NCI-H460 (cell line): ENCODE measurements at places on chromosomes 4 and X. TPM values are rescaled to one million over a fixed set of nuclear protein-coding genes. Genes with fewer than 3 reads are reported as not detected.

KLB gene
- not detected in 2 replicates for total RNA-seq

GUCY1B1 gene
- 0.58 and 1.1 TPM in 2 replicates for total RNA-seq

SLC38A5 gene
- 43.8 and 49.3 TPM in 2 replicates for total RNA-seq

CAMK2D gene
- 53.0 and 58.8 TPM in 2 replicates for total RNA-seq

RAB33B gene
- 8.1 and 9.7 TPM in 2 replicates for total RNA-seq

PDLIM3 gene
- 7.8 and 10.9 TPM in 2 replicates for total RNA-seq

MAGEA11 gene
- 0.10 TPM in 1 of 2 replicates, not detected in the other for total RNA-seq

TMPRSS11A gene
- total RNA-seq = not detected in 2 replicates

CLDN22 gene
- not detected in 2 replicates for total RNA-seq

TBCK gene
- total RNA-seq = 17.4 and 19.0 TPM in 2 replicates

IQCM gene
- total RNA-seq = 0.52 and 1.3 TPM in 2 replicates

ATOH1 gene
- not detected in 2 replicates for total RNA-seq

CHRDL1 gene
- 0.12 TPM in 1 of 2 replicates, not detected in the other for total RNA-seq

PAGE5 gene
- total RNA-seq = not detected in 2 replicates

PDHA1 gene
- total RNA-seq = 309 and 353 TPM in 2 replicates

CWH43 gene
- total RNA-seq = not detected in 2 replicates

FDCSP gene
- total RNA-seq = not detected in 2 replicates

SPANXN4 gene
- total RNA-seq = 34.8 and 37.5 TPM in 2 replicates

PPA2 gene
- 143 and 180 TPM in 2 replicates for total RNA-seq

REPS2 gene
- total RNA-seq = 0.12 and 0.15 TPM in 2 replicates

SYTL4 gene
- total RNA-seq = 7.4 and 9.7 TPM in 2 replicates

LPAR4 gene
- not detected in 2 replicates for total RNA-seq

XAGE3 gene
- total RNA-seq = not detected in 2 replicates

IDUA gene
- total RNA-seq = 6.9 and 8.9 TPM in 2 replicates

BEND2 gene
- not detected in 2 replicates for total RNA-seq

ADGRG4 gene
- total RNA-seq = not detected in 2 replicates

CLDN24 gene
- not detected in 2 replicates for total RNA-seq

USP17L18 gene
- total RNA-seq = not detected in 2 replicates

DCAF8L2 gene
- total RNA-seq = not detected in 2 replicates

VMA21 gene
- total RNA-seq = 120 and 126 TPM in 2 replicates

NEIL3 gene
- total RNA-seq = 43.6 and 44.3 TPM in 2 replicates

KCNIP4 gene
- not detected in 2 replicates for total RNA-seq

CLDN34 gene
- total RNA-seq = not detected in 2 replicates

NR3C2 gene
- 0.12 and 0.15 TPM in 2 replicates for total RNA-seq

CFP gene
- 0.10 TPM in 1 of 2 replicates, not detected in the other for total RNA-seq

SYP gene
- 0.89 and 0.92 TPM in 2 replicates for total RNA-seq

LUZP4 gene
- total RNA-seq = not detected in 2 replicates

CT83 gene
- total RNA-seq = not detected in 2 replicates

ARAF gene
- 51.6 and 57.0 TPM in 2 replicates for total RNA-seq

AFM gene
- total RNA-seq = not detected in 2 replicates

VAMP7 gene
- total RNA-seq = 74.9 and 78.3 TPM in 2 replicates

TREX2 gene
- total RNA-seq = 0.75 and 1.1 TPM in 2 replicates

ALB gene
- total RNA-seq = not detected in 2 replicates

RAB40A gene
- total RNA-seq = 0.05 TPM in 1 of 2 replicates, not detected in the other

MGARP gene
- 0.22 and 0.32 TPM in 2 replicates for total RNA-seq

C1QTNF7 gene
- not detected in 2 replicates for total RNA-seq

DMRTC1 gene
- total RNA-seq = not detected in 2 replicates

RAB28 gene
- total RNA-seq = 10.8 and 17.2 TPM in 2 replicates

ADH1C gene
- total RNA-seq = not detected in 2 replicates

CCKAR gene
- not detected in 2 replicates for total RNA-seq

FOXR2 gene
- total RNA-seq = not detected in 2 replicates
